ENCODE measurements at places on chromosomes 3 and 15.

GRCh38 chr15:88911766-88912118 is 1.4 kb downstream of the MFGE8 start:
- DNase-seq: no peak

DNA sequence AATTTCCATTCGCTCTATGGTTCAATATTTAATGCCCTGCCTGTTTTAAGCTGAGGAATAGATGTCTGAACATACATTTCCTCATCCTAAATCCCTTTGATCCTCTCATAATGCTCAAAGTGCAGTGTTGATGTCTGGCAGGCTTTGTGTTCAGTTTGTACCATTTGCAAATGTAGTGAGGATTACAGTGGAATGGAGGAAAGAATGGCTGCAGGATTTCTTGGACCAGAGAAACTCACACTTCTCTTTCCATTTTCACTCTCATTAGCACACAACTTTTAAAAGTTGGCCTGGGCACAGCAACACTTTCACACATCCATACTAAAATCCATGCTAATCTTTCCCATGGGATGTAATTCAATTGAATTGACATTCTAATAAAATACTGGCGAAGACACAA is 28.6 kb upstream of the THRB start:
- no peak for DNase-seq

DNA sequence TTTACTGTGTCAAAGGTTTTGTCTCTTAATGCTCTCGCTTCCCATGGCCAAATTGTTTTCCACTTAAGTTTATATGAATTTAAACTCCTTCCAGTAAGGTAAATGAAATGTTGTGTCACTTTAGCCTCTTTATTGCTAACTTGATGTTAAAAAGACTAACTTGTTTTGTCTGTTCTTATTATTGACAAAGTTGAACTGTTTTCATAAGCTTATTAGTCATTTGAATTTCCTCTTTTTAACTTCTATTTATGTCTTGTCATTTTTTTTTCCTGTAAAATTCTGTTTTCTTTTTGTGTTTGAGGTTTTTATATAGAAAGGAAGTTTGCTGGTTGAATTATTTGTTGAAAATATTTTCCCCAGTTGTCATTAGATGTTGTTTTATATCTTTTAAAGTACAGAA is 25.8 kb downstream of the FAM98B start:
- DNase-seq: no peak

DNA sequence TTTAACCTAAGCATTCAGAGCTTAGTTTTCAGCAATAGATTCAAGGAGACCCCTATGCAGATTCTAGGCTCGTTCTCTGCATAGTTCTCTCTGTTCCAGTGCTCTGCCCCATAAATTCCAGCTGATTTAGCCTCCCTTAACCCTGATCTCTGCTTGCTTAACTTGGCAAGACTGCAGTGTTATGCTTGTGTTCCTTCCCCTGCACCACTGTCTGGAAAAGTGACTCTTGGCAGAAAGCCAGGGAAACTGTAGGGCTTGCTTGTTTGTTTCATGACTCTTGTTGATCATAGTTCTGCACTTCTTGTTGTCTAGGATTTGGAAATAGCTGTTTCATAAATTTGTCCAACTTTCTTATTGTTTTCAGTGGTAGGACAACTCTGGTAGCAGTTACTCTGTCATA is 40.1 kb downstream of the ANAPC13 start:
- DNase-seq: no peak

GRCh38 chr3:46082849-46083248 is 55.6 kb upstream of the XCR1 start:
- no peak for DNase-seq

DNA sequence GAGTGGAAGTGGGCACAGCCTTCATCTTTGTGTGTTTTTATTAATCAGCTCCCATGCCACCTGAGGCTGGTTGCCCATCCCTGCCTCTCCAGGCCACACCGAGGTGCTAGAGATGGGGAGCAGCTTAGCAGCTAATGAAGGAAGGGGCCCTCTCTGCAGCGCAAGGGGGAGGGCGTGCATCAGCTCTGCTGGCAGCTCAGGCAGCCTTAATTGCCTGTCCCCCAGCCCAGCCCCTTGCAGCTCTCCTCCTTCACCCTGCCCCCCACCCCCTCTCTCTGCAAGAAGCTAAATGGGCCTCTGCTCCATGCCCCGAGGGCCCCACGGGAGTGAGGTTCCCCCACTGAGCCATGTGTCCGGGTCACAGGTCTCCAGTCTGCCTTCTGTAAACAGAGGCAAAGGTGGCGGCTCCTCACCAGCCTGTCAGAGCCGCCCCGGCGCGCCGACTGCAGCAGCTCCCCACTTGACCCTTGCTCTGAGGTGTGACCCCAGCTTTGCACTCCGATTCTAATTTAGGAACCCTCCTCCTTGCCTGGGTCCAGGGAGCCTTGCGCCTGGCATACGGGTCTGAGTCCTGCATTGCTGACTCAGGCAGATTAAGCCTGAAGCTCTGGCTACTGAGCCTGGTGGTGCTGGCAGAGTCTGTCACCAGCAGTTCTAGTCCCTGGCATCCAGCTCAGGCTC is 27.9 kb upstream of the NTRK3 start:
- no peak for DNase-seq

DNA sequence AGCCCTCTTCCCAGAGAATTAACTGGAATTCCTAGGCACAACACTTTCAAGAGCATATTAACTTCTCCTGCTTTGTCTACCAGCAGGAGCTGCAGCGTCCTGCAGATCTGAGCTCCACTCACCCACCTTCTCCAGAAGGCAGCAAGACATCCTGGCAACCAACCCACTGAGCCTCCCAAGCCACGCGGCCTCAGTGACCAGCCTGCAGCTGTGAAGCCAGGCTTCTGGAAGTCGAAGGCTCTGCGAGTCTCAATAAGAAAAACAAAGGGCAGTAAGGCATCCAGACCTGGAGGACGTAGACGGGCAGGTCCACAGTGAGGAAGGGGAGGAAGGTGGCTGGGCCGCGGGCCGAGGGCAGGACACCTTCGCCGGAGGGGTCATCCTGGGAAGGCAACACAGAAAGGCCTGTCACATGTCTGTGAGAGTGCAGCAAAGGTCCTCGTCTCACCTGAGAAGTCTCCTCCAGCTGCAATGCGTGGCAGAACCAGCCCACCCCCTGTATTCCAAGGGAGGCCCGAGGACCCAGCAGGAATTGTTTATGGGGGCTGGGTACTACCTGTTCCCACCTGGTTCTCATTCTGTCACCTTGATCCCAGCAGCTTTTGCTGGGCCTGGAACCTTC is 36.2 kb downstream of the ZXDC start:
- DNase-seq: no peak

DNA sequence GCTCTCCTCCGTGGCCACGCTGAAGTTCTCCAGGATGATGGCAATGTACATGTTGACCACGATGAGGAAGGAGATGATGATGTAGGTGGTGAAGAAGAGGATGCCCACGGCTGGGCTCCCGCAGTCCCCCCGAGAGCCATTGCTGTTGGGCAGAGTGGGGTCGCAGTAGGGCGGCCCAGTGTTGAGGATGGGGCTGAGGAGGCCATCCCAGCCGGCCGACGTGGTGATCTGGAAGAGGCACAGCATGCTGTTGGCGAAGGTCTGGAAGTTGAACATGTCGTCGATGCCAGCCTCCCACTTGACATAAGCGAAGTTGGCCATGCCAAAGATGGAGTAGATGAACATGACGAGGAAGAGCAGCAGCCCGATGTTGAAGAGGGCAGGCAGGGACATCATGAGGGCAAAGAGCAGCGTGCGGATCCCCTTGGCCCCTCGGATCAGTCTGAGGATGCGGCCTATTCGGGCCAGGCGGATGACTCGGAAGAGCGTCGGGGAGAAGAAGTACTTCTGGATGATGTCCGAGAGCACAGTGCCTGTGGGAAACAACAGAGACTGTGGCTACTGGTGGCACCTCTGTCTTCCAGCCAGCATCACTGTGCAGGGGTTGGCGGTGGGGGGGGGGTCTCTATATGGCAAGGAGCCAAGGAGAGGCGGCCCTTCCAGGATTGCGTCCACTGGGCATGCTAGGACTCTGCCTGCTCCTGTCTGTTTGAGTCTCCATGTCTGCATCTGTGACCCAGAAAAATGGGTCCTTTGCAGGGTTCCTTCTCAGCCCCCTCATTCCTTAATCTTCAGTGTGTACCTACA is 55.1 kb downstream of the EXOG start:
- DNase-seq: no peak

DNA sequence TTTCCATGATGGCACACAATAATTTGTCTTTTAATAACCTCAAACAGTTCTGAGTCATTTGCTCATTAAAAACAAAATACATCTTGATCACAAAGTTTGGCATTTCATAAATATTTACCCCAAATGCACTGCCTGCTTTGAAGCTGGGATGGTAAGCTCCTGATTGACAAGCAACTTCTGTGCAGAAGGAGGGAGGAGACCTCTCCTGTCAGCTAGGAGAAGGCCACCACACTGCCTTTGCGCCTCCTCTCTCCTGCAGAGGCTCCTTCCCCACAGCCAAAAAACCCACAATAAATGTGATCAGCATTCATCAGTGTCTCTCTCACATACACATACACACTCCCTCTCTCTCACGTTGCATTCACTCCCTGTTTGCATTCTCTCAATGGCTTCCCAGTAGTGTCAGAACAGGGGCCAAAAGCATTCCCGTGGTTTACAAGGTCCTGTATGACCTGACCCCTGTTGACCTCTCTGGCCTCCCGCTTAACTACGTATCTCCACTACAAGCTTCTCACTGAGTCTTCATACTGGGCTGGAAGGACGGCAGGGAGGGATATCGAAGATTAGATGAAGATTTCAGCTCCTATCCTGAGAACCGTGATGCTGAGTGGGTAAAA is 216.4 kb downstream of the FOXP1 start:
- DNase-seq: no peak

DNA sequence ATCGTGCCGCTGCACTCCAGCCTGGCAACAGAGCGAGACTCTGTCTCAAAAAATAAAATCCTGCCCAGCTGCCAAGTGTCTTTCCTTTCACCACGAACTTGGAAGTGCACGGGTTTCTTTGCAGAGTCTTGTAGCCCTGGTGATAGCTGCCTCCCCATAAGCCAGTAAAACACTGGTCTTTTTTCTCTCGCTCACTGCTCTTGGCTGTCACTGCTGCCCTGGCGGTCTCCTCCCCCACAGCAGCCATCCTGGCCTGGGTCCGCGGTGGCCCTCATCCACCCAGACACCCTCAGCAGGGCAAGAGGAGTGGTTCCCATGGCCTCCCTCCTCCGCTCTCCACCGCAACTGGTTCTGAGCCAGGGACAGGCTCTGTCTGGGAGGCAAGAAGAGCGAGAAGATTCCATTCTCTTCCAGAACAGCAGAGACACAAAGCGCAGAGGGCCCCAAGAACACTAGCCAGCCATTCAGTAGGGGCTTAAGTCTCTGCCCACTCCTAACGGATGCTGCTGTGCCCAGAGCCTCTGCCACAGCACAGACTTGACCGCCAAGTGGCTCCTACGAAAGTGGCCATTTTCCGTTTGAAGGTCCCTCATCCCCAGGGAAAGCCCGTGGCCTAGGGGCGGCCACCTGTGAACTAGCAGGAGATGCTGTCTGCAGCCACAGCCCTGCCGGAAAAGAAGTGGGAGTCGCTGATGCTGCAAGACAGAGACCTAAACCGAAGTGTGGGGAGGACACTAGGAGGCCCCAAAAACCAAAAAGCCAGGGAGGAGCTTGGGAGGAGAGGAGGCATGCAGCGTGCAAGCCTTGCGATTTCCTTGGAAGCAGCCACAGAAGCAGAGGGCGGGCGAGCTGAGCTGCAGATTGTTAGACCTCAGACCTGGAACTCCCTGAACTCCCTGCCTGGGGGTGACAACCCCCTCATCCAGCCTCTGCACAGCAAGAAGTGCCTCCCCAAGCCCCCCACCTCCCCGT is 44.1 kb downstream of the KLHL25 start:
- DNase-seq: no peak

DNA sequence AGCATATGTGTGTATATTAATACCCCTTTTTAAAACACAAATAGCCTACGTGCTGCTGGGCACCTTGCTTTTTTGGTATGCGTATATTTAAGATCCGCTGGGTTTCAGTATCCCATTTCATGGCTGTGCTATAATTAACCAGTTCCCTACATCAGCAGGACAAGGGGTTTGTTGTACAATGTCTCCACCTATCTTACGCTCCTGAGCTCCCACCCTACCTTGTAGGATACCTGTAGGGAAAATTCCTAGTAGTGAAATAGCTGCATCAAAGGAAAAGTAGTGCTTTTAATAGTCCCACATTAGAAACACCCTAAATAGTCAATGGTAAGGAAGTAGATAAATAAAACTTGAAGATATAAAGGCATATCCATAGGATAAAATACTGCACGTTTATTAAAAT is 1.4 kb downstream of the MAP6D1 start:
- DNase-seq: no peak
